ENCODE measurements at places on chromosomes 11 and 22. TPM values are rescaled to one million over a fixed set of nuclear protein-coding genes. Genes with fewer than 3 reads are reported as not detected.
A peak's percentile ranks its signal among the peaks of the same experiment; 100 is the strongest.

XKR3 gene
- not detected for total RNA-seq

CHRM1 gene
- not detected for total RNA-seq

MMP26 gene
- not detected for total RNA-seq

GRCh38 chr11:61754534-61755482 lies 2.4 kb downstream of the MYRF start:
- no peak overlapping the region for H3K27ac ChIP-seq
- H3K36me3 ChIP-seq = no peaks in the 10 kb centered on the region
- H3K4me1 ChIP-seq = peaks cover 8% of the 10 kb centered on the region
- H3K4me3 ChIP-seq = no peak overlapping the region

GRCh38 chr22:31160328-31160978 lies 471 bp downstream of the RNF185 start:
- H3K27ac ChIP-seq = peak overlapping the region; percentile 13
- H3K4me1 ChIP-seq = 0 out of 2 replicates have a peak, but pooled peaks cover 3% of the 10 kb centered on the region
- no peaks in the 10 kb centered on the region for H3K27me3 ChIP-seq
- DNase-seq = no peak
- H3K4me3 ChIP-seq = peak overlapping the region; percentile 89

DNA sequence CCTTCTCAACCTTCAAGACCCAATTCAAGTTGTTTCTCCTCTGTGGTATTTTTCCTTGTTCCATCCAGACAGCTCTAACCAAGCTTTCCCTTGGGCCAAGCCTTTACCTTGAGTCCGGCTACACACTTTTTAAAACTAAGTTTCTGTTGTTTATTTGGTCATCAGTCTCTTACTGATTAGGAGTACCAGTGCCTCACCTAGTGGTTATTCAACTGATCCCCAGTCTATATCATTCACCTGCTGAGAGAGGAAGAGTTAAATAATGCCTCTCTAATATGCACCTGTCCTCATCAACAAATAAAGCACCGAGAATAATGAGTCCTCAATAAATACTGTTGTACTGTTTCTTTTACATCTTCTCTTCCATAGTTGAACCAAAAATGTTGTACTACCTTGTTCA lies 160.8 kb downstream of the MSANTD4 start:
- no peak overlapping the region for H3K4me3 ChIP-seq
- no peaks in the 10 kb centered on the region for H3K4me1 ChIP-seq
- no peaks in the 10 kb centered on the region for H3K36me3 ChIP-seq
- no peaks in the 10 kb centered on the region for H3K27me3 ChIP-seq
- H3K27ac ChIP-seq = no peak overlapping the region
- DNase-seq = no peak

DNA sequence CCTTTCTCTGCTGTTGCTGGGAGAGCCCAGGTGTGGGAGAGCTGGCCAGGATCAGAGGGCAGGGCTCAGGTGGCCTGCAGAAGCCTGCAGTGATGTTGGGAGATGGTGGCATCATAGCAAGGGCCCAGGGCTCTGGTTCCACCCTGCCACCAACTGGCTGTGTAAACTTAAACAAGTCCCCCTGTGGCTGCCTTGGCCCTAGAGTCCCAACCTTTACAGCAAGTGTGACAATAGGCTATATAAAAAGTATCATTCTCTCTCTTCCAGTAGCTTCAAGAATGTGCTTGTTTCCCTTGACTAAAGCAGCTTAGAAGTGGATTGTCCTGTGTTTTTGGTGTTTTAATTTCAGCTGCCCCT lies 201.8 kb upstream of the E2F8 start:
- H3K27ac ChIP-seq = no peak overlapping the region

- H3K27me3 ChIP-seq = 0 out of 2 replicates have a peak, but pooled peaks cover 2% of the 10 kb centered on the region
- no peak overlapping the region for H3K4me3 ChIP-seq
- no peak overlapping the region for H3K27ac ChIP-seq
These were observed 142.1 kb upstream of the B3GAT1 start for GRCh38 chr11:134554106-134554505.

- H3K4me3 ChIP-seq = no peak overlapping the region
- H3K4me1 ChIP-seq = no peaks in the 10 kb centered on the region
- H3K27ac ChIP-seq = no peak overlapping the region
- H3K36me3 ChIP-seq = no peaks in the 10 kb centered on the region
These were observed 3.0 kb downstream of the SSTR3 start for GRCh38 chr22:37209140-37209845.

- no peak for DNase-seq
- H3K36me3 ChIP-seq = peaks cover 15% of the 10 kb centered on the region
- H3K27ac ChIP-seq = no peak overlapping the region
- no peak overlapping the region for H3K4me3 ChIP-seq
These were observed 17.5 kb upstream of the TMEM184B start for GRCh38 chr22:38290347-38290746.
